Activated CD4-positive, alpha-beta T cell treated with anti-CD3 and anti-CD28 coated beads, Interleukin-2, amount 50 U/mL, for 48 hours (primary cell): ENCODE measurements at places on chromosomes 13 and 19.

DNA sequence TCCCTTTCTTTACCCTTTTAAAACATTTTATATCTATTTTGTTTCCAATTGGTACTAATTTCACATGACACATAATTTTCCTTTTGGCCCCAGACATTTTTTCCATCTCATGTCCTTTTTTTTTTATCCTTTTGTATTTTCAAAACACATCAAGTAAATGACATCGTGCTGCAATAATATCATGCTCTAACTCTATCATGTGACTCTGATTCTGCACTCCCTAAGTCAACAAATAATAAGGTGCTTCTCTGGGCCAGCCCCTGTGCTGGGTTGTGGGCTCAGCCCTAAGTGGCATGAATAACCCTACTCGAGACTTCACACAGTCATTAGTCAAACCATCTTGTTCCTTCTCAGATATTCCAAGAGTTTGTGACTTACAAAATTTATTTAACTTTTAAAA lies 21.7 kb downstream of the NALCN start:
- no peak for DNase-seq

GRCh38 chr19:18340190-18340989 lies at the start of gene PGPEP1:
Gene PGPEP1, plus strand, starts transcription at chr19:18340598. Its CDS starts 84 bp downstream, at chr19:18340682.
- peak; percentile 72 for DNase-seq

DNA sequence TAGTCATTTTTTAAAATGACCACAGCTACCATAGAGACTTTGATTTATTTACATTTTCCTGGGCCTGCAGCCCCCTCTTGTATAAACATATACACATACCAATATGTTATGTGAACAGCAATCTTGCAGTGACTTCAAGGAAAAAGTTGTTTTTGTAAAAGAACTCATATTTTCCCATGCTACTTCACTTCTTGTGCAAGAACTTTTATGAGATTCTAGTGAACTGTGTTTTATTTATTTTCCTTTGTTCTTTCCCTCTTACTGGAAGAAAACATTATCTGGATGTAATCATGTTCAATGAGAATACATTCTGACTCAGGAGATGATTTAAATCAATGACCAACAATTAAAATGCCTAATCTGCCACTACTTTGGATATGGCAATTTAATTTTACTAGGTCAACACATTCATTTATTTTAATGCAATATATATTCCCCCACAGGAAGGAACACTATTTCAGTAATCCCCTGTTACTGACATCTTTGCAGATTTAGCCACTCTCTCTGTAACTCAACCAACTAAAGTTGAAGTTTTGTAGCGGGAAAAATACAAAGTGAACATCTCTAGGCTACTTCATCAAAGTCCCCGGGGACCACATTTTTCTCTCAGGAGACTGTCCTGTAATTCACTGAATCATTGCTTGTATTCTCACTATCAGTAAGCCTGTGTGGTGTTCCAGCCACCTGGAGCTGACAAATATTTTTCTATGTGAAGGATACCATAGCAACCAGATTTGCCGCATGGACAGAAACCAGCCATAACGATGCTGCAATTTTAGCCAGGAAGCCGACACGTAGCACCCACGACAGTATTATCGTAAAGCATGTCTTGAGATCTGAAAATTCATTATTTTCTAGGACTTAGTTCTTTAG lies 90.5 kb downstream of the STARD13 start:
- no peak for DNase-seq

DNA sequence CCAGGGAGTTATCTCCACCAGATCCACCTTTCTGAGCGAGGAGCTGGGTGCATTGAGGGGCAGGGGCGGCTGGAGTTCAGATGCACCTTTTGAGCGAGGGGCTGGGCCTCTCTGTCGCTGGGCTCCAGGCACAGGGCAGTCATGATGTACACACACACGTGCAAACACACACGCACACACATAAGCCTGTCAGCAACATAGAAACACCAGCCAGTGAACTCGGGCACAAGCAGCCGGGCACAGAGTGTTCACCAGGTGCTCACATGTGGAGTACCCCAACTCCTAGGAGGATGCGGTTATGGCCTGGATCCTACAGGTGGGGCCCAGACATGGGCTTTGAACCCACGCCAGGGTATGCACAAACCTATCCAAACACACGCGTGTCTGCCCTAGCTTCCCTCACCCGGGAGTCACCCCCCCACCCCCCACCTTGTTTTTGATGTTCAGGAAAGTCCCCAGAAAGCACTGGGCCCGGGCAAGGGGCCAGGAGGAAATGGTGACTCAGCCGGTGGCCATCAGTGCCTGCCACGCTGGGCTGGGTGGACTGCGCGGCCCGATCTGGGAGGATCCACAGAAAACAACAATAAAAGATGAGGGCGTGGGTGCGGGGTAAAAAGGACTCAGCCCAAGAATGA lies 13.3 kb downstream of the ARRDC2 start:
- peak; percentile 74 for DNase-seq

DNA sequence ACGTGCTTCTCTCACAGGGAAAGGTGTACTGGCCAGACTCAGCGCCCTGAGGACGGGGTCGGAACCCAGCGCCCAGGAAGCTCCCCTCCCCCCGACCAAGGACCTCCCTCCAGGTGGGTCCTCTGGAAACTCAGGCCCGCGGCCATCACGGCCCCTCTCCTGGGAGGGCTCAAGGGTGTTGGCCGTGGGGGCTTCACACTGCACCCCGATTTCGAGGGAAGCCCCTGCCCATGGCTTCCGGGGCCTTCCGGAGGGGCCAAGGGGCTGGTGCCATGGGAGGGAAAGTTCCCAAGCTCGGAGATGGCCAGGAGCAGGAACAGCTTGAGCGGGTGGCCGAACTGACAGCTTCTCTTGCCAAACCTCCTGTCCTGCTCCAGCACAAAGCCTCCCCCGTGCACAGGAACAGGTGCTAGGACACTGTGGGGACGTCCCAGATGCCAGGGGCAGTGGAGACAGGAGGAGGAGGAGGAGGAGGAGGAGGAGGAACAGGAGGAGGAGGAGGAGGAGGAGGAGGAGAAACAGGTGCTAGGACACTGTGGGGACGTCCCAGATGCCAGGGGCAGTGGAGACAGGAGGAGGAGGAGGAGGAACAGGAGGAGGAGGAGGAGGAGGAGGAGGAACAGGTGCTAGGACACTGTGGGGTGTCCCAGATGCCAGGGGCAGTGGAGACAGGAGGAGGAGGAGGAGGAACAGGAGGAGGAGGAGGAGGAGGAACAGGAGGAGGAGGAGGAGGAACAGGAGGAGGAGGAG lies 10.0 kb downstream of the SBNO2 start:
- DNase-seq: no peak
